Activated T-helper 1 cell treated with Interleukin-2 at 50 U/mL for 16 hours (primary cell): ENCODE measurements at places on chromosomes 11 and 22.

DNA sequence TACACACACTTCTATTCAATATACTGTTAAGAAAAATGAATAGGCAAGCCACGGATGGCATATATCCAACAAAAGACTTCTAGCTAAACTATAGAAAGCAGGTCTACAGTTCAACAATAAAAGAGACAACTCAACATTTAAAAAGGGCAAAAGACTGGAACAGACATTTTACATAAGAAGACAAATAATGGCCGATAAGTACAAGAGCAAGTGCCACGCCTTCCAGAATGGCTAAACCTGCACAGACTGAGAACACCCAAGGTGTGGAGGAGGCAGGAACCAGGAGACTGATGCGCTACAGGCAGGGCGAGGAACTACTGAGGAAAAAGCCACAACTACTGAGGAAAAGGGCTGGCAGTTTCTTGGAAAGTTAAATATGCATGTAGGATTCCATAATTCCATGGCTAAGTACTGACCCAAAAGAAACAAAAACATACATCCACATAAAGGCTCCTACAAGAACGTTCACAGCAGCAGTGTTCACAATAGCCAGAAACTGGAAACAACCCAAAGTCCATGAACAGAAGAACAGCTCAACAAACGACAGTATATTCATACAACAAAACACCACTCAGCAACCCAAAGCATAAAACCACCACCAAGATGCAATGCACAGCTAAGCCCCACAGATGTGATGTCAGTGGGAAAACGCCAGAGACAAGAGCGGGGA is 9.6 kb upstream of the MOB2 start:
- DNase-seq = no peak

DNA sequence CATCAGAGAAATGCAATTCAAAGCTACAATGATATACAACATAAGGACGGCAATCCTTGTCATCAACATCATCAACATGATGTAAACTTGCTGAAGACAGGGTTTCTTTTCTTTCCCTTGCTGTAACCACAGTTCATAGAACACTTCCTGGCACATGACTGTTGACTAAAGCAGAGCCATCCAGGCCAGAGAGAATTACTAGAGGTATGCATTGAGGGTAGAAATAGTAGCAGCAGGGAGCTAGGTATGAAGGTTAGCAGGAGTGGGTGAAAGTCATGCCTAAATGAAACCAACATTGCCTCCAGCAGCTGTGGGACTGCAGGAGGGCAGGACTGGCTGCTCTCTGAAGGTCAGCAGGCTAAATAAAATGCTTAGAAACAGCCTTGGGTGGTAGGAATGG is 103.7 kb downstream of the LRRC32 start:
- DNase-seq = no peak

DNA sequence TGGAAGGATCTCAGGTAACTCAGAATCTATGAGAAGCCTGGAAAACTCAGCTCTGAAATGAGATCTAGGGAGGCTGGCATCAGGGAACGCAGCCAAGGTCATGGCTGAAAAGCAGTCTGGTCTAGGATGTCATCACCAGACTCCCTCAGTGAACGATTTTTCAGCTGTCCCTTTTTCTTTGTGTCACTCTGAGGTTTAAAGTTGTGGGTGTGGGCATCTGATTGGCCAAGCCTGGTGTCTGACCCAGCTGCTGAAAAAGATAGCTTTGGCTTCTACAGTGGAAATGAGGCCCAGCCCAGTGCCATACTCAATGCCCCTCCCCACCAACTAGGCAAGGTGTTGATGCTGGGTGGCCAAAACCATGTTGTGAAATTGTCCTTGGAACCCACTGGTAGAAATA is 14.5 kb downstream of the RPS3 start:
- DNase-seq = no peak

- no peak for DNase-seq
Observed at GRCh38 chr22:37464181-37464580, 22.0 kb downstream of the MFNG start.

DNA sequence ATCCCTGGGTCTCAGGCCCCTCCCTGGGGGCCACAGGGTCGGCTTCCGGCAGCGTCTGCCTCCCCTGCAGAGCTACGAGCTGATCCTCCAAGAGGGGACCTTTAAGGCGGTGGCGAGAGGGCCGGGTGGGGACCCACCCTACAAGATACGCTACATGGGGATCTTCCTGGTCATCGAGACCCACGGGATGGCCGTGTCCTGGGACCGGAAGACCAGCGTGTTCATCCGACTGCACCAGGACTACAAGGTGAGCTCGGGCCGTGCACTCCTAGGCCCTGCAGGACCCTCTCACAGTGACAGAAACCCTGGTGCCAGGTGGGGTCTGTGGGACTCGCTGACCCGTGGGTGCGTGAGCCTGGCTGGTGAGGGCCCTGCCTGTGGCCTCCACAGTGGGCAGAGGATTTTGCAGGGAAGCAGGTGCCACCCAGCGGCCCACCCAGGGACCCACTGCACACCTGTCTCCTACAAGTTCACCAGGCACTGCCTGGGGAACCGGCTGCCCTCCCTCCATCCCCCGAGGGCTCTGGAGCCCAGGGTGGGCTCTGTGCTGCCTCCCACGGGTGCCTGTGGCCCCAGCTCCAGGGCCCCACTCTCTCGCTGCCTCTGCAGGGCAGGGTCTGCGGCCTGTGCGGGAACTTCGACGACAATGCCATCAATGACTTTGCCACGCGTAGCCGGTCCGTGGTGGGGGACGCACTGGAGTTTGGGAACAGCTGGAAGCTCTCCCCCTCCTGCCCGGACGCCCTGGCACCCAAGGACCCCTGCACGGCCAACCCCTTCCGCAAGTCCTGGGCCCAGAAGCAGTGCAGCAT is 13.7 kb downstream of the MUC5B start:
- DNase-seq = no peak

GRCh38 chr11:30474151-30474954 is 111.8 kb downstream of the MPPED2 start:
- no peak for DNase-seq

GRCh38 chr11:72418834-72419560 is 15.3 kb downstream of the CLPB start:
- DNase-seq = no peak

GRCh38 chr11:86374069-86374468 is 618 bp upstream of the CCDC81 start:
- no peak for DNase-seq

- DNase-seq = no peak
Observed at GRCh38 chr11:130911306-130911705, 5.0 kb downstream of the SNX19 start.
